T-cell (primary cell): ENCODE measurements at places on chromosomes 2 and 18.

DNA sequence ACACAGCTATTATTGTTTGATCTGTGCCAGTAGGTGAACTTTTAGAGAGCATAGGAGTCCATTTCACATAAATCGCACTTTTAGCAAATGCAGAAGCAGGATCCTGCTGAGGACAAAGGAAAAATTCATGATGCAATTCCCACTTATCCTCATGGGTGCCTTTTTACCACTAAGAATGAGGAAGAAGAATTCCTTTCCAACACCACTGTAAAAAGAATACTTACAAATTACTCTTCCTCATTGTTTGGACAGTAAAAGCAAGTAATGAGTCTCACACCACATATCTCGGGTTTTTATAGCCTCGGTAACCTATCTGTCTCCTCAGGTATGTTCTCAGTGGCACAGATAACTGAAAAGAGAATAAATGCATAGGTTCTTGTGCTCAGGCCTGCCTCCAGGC, 238.5 kb downstream of the MTX2 start:
- no peak for DNase-seq

GRCh38 chr2:207706936-207707860, 4.2 kb upstream of the CCNYL1 start:
- no peak for DNase-seq

DNA sequence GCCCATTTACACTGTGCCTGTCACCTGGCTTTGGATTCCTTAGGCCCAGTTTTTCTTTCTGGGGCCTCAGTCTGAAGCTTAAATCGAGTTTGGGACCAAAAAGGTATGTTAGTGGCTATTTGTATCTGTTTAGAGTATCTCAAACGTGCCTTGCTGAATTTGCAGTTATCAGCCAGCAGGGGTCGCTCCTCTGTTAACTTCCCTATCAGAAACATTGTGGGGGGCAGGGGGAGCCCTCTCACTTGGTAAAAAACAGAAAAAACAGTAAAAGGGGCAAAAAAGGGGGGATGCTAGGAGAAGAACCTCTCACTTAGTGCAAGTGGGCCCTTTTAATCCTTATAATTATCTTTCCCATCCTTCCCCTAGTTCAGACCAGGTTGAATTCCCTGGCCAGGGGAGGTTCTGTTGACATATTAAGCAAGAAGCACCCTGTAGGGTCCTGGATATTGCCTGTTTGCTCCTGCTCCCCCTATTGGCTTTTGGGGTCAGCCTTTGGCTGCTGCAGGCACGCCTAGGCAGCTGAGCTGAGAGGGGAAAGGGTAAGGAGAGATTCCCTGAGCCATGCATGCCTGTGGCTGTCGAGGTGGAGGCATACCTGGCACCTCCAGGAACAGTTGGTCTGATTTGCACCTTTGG, 8.8 kb upstream of the IFIH1 start:
- peak; percentile 18 for DNase-seq

- DNase-seq = no peak
These were observed 312.7 kb downstream of the CELF4 start for GRCh38 chr18:37252854-37253393.

- no peak for DNase-seq
These were observed 144.7 kb downstream of the KLHL29 start for GRCh38 chr2:23529659-23530058.

GRCh38 chr18:42268798-42269197, 313.8 kb downstream of the PIK3C3 start:
- DNase-seq = no peak

GRCh38 chr2:27407798-27408491, 1.4 kb downstream of the PPM1G start:
- no peak for DNase-seq

GRCh38 chr2:38835990-38836389, 39.7 kb downstream of the DHX57 start:
- DNase-seq = no peak
